ENCODE measurements at places on chromosomes 5 and 9.

GRCh38 chr5:93611976-93612854 is 29.2 kb downstream of the NR2F1 start:
- DNase-seq: no peak

- no peak for DNase-seq
These were observed 1.3 kb downstream of the BBLN start for GRCh38 chr9:128161215-128161902.

- no peak for DNase-seq
These were observed 1.6 kb upstream of the TMED9 start for GRCh38 chr5:177590406-177590805.

GRCh38 chr9:81678088-81678487 is 11.3 kb downstream of the TLE1 start:
- DNase-seq: no peak

DNA sequence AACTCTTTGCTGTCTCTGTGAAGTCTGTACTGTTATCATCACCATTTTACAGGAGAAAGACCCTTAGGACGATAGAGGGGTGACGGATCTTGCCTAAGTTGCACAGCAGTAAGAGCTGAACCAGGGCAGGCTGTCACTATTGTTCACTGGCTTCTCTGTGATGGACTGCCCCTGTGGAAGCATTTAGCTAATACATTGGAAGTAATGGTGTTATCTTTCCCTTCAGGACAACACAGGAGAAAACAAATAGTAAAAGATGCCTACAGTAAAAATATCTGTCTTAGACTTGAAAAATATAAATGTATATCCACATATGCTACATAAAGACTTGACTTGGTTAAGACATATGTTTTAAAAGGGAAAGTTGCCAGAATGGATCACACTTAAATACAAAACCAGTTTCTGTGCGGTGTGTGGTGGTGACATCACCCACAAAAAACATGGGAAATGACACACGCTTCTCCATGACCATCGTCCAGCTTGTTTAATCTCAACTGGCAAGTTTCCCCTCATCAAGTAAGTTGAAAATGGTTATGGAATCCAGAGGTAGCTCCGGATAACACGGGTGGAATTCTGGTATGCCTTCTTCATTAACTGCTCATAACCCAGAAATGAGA is 351.8 kb downstream of the EBF1 start:
- DNase-seq: no peak

GRCh38 chr5:164188733-164189148 is 683.3 kb downstream of the MAT2B start:
- DNase-seq: no peak

GRCh38 chr9:68546596-68547390 is 6.1 kb upstream of the TMEM252 start:
- DNase-seq: no peak

DNA sequence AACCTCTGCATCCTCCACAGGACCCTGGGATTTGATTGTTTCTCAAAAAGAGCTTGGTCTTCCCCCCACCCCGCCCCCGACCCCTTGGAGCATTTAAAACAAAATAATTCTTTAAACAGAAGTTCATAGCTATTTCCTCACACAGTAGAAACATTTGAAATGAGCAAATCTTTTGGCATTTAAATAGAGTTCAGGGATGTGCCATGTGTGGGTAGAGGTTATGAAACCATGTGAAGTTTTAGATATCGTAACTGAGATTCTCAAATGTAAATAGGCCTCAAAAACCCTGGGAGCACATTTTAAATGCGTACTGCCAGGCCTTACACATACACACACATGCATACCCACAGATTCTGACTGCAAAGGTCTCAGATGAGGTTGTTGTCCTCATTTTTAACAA is 66.5 kb downstream of the EPB41L4B start:
- peak; percentile 46 for DNase-seq

- no peak for DNase-seq
These were observed 252.0 kb upstream of the ISL1 start for GRCh38 chr5:51131266-51131665.
